ENCODE measurements at places on chromosomes 13 and 19.

GRCh38 chr13:79775830-79776229 is 294.9 kb downstream of the NDFIP2 start:
- peak; percentile 75 for DNase-seq

GRCh38 chr19:47512948-47513319 is 1.9 kb downstream of the NAPA start:
- DNase-seq, result peak; percentile 44

- DNase-seq, result no peak
Observed at GRCh38 chr19:40220674-40221073, 2.5 kb upstream of the TTC9B start.

DNA sequence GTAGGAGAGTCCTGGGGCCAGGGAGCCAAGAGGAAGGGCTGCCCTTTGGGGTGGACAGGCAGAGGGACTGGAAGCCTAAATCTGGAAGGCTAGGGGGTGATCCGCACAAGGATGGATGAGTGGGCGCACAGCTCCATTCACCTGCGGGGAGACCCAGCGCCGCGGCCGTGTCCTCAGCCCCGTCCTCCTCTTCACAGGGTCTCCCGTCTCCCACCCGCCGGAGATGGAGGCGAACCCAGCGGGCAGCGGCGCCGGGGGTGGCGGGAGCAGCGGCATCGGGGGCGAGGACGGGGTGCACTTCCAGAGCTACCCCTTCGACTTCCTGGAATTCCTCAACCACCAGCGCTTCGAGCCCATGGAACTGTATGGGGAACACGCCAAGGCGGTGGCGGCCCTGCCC is 7.9 kb downstream of the ZNF865 start:
- DNase-seq, result no peak

GRCh38 chr13:27639186-27639585 is 17.5 kb downstream of the POLR1D start:
- no peak for DNase-seq

- DNase-seq, result peak; percentile 96
Observed at GRCh38 chr19:13118424-13119193, 545 bp downstream of the NACC1 start.

All from endodermal cell (in vitro differentiated cells).